Activated CD4-positive, alpha-beta memory T cell treated with anti-CD3 and anti-CD28 coated beads for 36 hours (primary cell): ENCODE measurements at places on chromosomes 3 and 15. TPM values are rescaled to one million over a fixed set of nuclear protein-coding genes. Genes with fewer than 3 reads are reported as not detected.

The SUCLG2 gene
- total RNA-seq, result 57.8 TPM

The TMIE gene
- total RNA-seq, result 0.93 TPM

The CAMK2N2 gene
- total RNA-seq, result 0.21 TPM

The PPP4R2 gene
- 108 TPM for total RNA-seq

The TM4SF18 gene
- not detected for total RNA-seq

The GOLGA6B gene
- total RNA-seq, result not detected

The MRAS gene
- total RNA-seq, result 0.10 TPM

The SLC28A1 gene
- total RNA-seq, result not detected

The ADAMTS17 gene
- total RNA-seq, result 1.2 TPM

The ZPLD1 gene
- total RNA-seq, result not detected

The SCN11A gene
- total RNA-seq, result 0.05 TPM

The NAALADL2 gene
- total RNA-seq, result not detected

The NCKIPSD gene
- total RNA-seq, result 36.5 TPM

The EPHB1 gene
- 1.3 TPM for total RNA-seq

The ACVR2B gene
- total RNA-seq, result 7.1 TPM

The HTD2 gene
- 7.6 TPM for total RNA-seq

The KBTBD13 gene
- not detected for total RNA-seq

The SERPINI2 gene
- not detected for total RNA-seq

The IGSF11 gene
- total RNA-seq, result 0.15 TPM

The PATL2 gene
- 17.2 TPM for total RNA-seq

The IMPG2 gene
- 0.10 TPM for total RNA-seq

The CCRL2 gene
- 1.4 TPM for total RNA-seq

The SPINK8 gene
- not detected for total RNA-seq

The ROBO2 gene
- total RNA-seq, result not detected
